ENCODE measurements at places on chromosomes 4 and X.

GRCh38 chrX:6666624-6667023 lies 131.7 kb upstream of the VCX3A start:
- no peak for DNase-seq

DNA sequence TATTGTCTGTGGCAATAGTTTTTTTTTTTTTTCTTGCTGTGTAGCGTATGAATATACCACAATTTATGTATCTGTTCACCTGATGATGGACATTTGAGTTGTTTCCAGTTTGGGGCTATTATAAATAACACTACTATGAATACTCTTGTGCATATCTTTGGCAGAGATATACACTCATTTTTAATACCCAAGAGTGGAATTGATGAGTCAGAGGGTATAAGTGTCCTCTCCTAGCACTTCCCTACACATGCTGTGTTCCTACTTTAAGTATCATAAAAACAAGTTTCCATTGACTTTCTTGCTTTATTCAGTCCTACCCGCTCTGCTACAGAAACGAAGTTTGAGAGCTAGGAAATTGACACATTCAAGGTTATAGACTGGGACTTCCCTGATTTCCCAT lies 39.8 kb downstream of the XIAP start:
- no peak for DNase-seq

DNA sequence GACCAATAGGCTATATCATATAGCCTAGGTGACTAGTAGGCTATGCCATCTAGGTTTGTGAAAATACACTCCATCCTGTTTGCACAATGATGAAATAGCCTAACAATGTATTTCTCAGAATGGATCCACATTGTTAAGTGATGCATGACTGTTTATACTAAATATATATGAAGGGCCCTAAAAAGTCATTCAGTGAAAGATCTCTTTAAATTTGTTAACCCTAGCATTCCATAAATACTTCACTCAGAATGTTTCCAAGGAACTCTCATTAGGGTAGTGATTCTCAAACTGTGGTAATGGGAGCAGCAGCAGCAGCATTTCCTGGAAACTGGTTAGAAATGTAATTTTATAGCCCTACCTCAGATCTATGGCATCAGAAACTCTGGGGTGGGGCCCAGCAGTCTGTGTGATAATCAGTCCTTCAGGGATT lies 74.9 kb downstream of the PRRG1 start:
- DNase-seq, result no peak

GRCh38 chrX:153829549-153829798 lies 870 bp downstream of the PDZD4 start:
- DNase-seq, result no peak

- no peak for DNase-seq
Measured at GRCh38 chr4:188396037-188396436, 256.8 kb downstream of the TRIML1 start.

DNA sequence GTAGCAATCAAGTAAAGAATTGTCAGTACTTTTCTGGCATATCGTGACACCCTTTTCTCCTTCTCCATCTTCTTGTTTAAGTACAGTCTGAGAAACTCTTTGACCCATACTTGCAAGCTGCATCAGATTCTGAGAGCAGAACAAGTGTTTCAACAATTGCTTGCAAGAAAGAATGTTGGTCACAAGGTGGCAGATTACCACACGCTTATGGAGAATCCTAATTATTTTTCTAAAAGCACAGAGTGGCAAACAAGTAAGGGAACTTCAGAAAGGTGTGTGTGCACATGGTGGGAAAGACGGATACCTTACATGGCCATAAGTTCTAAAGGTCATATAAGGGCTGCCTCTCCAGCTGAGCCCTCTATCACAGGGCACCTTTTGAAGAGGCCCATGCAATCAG lies 136.4 kb upstream of the FGF13 start:
- DNase-seq, result no peak

GRCh38 chr4:14816623-14817261 lies 185.5 kb upstream of the CPEB2 start:
- DNase-seq, result no peak

GRCh38 chr4:55398966-55399365 lies 3.2 kb downstream of the TMEM165 start:
- no peak for DNase-seq

- DNase-seq, result no peak
Measured at GRCh38 chr4:27861381-27861787, 1000.7 kb downstream of the STIM2 start.

- no peak for DNase-seq
Measured at GRCh38 chr4:7423801-7424552, 10.8 kb downstream of the PSAPL1 start.

DNA sequence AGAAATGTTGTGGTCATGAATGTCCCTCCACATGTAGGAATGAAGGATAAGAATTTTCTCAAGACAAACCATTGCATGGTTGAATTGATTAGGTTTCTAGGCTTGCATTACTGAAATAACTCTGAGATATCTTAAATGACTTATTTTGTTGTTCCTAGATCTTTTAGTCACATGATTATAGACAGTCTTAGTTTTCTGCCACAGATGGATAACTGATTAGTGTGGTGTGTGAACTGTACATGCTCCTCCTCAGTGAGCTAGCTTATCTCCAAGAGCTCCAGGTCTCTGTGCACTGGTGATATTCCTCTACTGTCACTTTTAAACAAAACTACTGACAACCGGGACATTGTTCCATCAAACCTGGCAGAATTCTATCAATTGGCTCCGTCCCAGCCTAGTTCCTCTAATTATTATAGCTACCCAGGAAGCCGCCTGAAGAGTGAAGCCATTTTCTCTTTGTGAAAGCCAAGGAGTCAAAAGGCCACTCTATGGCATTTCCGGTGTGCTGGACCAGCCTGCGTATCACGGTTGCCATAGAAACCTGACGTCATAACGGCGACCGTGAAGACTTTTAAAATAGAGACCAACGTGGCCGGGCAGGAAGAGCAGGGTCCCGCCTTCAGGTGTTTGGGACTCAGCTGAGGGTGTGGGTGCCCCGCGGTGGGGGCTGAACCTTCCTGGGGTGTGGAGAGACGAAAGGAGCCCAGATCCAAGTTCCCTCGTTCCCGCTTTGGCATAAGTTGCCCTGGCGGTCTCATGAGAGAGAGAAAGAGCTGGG lies 28.1 kb downstream of the BEX3 start:
- DNase-seq, result no peak

- no peak for DNase-seq
Measured at GRCh38 chrX:10325611-10326010, 168.8 kb downstream of the CLCN4 start.

GRCh38 chr4:5446595-5447226 lies 261.6 kb downstream of the EVC2 start:
- DNase-seq, result no peak

DNA sequence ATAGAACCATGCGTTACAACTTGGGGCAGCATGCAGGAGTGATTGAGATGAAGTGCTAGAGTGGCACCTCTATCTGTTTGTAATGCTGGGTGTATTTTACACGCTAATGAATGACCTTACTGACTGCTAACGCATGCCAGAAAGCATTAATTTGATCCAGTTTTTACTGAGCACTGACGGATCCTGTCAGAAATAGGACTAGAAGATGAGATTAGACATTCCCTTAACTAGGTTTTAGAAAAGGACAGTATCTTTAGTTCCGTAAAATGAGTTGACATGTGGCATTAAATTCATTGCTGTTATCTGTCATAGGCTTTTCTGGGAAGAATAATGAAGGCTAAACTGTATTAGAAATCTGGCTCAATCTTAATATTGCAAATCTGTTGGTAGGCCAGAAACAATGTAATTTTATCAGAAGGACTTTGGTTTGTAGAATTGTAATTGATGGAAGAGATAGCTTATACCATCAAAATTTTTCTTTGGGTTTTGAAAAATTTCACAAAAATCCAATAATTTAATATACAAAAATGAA lies 140.4 kb upstream of the WDFY3 start:
- DNase-seq, result no peak

DNA sequence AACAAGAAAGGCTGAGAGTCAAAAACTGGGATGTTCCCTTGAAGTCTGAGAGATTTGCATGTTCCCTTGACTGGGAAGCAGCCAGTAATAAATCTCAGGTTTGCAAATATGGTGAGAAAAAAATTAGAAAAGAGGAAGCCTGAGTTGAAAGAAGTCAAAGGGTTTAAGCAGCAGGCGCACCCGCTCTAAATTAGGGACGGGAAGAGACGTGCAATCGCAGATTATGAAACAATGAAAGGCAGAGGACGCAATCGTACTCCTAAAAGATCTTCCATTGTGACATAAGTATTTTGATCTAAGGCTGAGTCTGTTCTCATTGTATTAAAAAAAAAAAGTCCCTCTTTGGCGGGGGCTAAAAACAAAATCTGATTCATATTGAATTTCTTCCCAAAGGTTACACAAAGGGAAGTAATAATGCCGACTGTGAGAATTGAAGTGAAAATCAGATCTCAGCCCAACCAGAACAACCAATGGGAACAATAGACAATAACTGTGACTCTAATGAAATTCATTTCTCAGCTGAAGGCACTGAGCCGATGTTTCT lies 28.2 kb downstream of the SAT1 start:
- DNase-seq, result no peak

DNA sequence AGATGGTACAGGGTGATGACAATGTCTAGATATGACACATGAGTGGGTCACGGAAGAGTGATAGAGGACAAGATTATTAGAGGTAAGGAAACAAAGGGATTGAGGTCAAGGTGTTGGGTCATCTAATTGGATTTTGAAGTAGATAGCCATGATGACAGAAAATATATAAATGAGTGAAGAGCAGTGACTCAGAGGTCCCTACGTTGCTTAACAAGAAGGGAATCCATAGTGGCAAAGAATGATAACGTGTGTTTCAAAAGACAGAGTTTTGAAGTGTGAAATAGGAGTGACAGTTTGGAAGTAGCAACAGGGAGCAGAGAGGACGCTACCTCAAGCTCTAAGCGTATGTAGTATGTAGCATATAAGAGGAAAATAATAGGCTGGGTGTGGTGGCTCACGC lies 22.2 kb upstream of the CAMK2D start:
- no peak for DNase-seq

GRCh38 chrX:129843209-129843458 lies 552 bp downstream of the ZDHHC9 start:
- no peak for DNase-seq

- DNase-seq, result no peak
Measured at GRCh38 chr4:13306356-13306755, 177.8 kb downstream of the RAB28 start.

DNA sequence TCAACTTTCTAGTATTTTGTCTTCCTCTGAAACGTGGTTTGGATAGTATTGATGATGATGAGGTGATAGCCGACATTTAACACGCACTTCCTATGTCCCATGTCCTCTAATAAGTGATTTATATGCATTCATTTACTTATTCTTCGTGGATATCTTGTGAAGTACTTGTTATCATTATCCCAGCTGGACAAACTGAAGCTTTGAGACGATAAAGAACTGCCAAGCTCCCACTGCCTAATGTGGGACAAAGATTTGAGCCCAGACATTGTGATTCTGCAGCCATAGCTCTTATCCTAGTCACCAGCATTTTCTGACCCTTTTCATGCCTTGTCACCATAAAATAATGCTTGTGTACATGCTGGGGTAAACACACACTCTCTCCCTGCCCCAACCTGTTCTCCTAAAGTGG lies 92.5 kb downstream of the RAPGEF2 start:
- DNase-seq, result no peak

DNA sequence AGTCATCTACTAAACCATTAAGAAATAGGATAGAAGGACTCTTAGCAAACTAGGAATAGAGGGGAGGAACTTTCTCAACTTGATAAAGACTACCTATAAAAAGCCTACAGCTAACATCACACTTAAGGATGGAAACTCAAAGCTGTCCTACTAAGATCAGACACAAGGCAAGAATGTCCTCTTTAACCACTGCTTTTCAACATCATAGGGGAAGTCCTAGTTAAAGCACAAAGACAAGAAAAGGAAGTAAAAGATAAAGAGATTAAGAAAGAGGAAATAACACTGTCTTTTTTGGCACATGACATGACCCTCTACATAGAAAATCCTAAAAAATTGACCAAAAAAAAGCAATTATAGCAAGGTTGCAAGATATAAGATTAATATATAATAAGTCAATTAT lies 136.6 kb downstream of the FBXW7 start:
- no peak for DNase-seq

DNA sequence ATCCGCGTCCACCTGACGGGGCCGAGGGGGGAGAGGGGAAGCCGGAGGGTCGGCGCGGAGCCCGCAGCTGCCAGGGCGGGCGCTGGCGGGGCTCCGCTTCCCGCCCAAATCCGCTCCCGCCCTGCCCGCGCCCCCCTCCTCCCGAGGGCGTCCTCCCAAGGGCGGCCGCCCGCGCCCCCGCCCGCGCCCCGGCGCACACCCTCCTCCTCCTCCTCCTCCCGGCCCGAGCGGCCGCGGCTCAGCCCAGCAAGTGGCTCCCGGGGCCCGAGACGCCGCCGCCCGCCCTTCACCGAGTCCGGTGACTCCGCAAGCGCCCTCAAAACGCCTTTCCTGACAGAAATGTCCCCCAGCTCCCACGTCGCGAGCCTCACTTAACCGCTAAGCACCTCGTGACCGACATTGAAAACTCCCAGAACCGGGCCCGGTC lies 487 bp downstream of the HMGB2 start:
- DNase-seq, result no peak

GRCh38 chr4:138815811-138816210 lies 199.8 kb upstream of the NOCT start:
- DNase-seq, result no peak

DNA sequence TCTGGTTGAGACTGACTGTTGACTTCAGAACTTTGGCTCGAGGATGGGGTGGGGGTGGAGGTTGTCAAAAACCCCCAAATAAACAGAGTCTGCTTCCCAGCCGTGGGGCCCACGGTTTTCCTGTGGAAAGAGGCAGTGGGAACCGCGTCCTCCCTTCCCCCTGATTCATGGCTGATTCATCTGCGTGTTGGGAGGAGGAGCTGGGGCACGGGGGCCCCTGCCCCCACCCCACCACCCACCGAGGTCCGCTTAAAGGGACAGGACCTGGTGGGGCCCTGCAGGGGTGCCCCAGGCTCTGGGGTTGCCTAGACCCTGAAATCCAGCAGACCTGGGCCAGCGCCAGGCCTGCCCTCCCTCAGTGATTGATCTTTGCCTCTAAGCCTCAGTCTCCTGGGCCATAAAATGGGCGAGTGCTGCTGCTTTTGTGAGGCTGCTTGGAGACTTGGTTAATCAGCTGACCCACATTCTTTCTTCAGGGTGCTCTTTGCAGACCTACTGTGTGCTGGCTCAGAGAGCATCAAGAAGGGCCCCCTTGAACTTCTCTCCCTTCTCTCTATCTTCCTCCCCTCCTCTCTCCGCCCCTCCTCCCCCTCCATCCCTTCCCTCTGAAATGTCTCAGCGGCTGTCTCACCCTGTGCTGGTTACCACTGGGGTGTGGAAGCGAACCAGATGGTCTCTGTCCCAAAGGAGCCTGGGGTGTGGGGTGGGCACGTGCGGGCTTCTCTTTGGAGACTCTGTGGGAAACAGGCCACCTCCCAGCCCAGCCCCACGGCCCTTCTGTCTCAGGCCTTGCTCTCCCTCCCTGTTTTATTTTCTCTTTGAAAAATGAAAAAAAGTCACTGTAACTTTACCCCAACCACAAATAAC lies 9.1 kb downstream of the HTRA3 start:
- no peak for DNase-seq

- peak; percentile 0 for DNase-seq
Measured at GRCh38 chr4:26723216-26723615, 137.4 kb upstream of the STIM2 start.

Measured in stimulated activated CD8-positive, alpha-beta memory T cell treated with anti-CD3 and anti-CD28 coated beads, Interleukin-7, amount 100 ng/mL, for 1 hour (primary cell).